ENCODE measurements at places on chromosomes 6 and 20.

- no peak for DNase-seq
These were observed 10.2 kb downstream of the COL10A1 start for GRCh38 chr6:116115781-116116180.

- no peak for DNase-seq
These were observed 14.9 kb downstream of the THBS2 start for GRCh38 chr6:169238766-169239165.

DNA sequence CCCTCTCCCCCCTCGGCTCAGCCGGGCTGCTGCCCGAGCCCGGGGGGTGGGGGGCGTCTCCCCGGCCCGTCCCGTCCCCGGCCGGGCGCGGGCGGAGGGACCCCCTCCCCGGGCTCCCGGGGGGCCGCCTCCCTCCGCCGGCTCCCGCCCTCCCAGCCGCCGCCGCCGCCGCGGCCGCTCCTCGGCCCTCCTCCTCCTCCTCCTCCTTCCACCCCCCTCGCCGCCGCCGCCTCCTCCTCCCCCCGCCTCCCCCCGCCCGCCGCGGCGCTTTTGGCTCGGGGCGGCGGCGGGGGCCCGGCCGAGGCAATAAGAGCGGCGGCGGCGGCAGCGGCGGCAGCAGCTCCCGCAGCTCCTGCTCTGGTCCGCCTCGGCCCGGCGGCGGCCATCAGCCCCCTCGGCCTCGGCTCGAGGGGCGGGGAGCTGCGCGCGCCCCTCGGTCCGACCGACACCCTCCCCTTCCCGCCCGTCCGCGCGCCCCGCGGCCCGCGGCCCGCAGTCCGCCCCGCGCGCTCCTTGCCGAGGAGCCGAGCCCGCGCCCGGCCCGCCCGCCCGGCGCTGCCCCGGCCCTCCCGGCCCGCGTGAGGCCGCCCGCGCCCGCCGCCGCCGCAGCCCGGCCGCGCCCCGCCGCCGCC lies 38.7 kb downstream of the GNAS start:
- DNase-seq, result peak; percentile 47

- DNase-seq, result no peak
These were observed 718.5 kb downstream of the RFPL4B start for GRCh38 chr6:113065611-113066010.

DNA sequence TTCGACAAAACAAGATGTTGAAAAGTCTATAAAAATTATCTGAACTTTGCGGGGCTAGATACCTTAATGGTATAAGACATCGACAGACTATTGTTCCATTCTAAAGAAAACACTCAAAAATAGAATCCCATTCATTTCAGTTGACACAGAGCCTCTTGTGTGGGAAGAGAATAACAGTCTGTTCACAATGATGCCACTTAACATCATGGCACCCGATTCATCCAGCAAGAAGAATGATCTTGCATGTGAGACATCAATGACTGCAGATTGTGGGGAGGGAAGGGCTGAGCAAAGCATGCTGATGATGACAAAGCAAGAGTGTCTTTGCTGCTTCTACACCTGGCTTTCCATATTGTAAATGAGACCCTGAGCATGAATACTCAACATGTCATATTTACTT lies 49.7 kb upstream of the ARMH2 start:
- no peak for DNase-seq

DNA sequence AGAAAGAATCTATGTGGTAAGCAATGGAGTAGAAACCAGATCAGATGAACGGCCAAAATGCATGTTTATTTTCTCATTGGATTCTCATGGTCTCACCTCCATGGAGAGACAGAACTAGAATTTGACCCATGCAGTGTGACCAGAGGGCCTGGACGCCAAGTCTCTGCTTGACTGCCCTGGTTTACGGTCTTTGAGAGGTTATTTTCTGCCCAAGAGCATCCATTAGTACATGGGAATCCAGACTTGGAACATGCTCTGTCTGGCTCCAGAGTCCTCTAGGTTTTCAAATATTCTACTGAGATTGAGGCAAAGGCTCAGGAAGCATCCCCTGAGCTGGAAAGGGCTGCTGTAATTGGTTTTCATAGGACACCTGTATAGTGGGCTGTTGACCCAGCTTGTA lies 45.5 kb upstream of the UST start:
- no peak for DNase-seq

DNA sequence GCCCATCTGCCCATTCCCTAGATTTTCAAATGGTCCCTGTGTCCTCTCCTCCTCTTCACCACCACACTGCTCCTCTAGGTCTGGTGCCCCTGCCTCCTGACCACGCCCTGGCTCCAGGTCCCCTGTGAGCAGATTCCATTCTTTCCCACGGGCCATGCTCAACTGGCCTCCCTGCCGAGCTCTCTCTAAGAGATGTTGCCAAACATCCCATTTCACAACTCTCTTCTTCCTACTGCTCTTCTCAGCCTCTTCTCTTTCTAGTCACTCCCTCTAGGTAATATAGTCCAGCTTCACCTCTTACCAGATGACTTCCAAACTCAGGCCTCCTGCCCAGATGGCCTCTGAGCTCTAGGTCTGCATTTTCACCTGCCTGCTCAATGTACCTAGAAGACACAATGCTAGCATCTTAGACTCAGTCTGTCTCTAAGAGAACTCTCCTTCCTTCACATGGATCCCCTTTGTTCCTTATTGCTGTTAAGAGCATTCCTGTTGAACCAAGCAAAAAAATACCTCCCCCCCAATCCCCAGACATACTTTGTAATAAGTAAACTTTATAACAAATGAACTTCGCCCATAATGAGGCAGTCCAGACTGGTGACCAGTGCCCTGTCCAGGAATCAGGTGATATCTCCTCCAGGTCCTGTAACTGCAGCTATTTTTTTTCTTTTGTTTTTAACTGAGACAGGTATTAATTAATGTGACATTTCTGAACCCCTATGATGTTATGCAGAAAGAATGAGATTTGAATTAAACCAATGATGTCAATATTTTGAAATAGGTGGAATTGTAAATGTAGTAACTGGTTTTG lies 79.0 kb downstream of the LYRM4 start:
- no peak for DNase-seq

DNA sequence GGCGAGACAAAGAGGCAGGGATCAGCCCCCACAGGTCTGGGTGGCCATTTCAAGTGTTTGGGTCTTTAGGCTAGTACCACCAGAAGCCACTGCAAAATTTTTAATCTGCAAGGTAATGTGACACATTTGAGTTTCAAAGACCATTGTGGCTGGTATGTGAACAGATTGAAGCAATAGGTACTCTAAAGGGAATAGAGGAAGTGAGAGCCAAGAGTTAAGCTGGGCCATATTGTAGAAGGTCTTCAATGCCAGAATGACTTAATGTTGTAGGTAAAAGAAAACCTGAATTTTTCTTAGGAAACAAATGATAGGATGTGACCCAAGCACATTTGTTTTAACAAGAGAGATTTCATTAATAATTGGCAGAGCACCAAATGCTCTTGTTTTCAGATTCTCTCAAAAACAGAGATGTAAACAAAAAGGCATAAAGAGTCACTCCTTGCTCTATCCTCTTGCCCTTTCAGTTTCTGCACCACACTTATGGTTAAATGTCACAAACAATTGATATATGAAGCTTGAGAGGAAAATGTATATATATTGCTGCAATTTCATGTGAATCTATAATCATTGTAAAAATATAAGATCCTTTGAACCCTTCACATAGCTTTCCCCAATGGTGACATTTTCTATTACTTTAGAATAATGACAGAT lies 307.1 kb upstream of the PLN start:
- DNase-seq, result no peak

DNA sequence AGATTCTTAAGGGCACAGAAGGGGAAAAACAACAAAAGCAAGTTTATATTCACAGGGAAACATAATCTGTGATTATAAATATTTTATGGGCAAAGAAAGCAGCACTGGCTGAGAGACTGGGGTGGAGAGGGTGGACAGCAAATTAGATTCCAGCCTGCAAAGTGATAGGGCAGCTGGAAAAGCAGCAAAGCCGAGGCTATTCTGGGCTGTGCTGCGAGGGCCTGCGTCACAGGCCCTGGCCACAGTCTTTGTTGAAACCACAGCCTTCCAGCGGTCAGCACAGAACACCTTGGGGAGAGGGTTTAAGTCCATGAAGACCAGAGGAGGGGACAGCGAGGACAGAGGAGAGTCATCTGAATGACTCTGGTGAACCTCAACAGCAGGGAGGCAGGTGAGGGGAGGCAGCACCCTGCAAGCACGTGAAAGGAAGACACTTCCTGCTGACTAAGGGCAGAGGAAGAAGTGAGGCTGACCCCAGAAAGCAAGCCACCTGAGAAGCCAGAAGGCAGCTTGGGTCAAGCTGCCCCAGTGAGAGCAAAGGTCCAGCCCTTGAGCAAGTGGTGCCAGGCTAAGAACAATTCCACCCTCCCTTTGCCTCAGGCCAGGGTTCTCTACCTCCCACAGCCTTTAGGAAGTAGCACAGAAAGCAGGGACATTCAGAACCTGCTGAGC lies 17.1 kb downstream of the MRPL14 start:
- no peak for DNase-seq

GRCh38 chr6:4164117-4164442 lies 28.7 kb upstream of the ECI2 start:
- no peak for DNase-seq

- no peak for DNase-seq
These were observed 105.8 kb downstream of the SCML4 start for GRCh38 chr6:107718341-107718740.

GRCh38 chr6:17096652-17097051 lies 5.2 kb upstream of the STMND1 start:
- no peak for DNase-seq

GRCh38 chr6:146240322-146240721 lies 211.5 kb downstream of the GRM1 start:
- no peak for DNase-seq

DNA sequence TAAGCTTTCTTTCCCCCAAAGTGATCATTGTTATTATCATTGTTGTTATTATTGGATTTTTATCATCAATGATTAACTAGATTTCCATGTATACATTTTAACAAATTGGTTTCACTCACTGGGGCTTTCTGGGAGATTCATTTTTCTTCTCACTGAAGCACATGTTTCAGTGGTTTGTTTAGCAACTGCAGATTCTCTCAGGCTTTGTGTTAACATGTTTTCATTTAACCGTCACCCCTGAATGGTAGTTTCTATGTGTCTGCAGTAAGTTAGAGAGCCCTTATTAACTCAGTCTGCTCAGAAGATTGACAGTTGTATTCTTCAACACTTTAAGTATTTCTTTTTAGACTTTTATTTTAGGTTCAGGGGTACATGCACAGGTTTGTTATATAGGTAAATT lies 12.4 kb downstream of the ZKSCAN4 start:
- DNase-seq, result no peak

GRCh38 chr6:69953491-69953890 lies 87.1 kb downstream of the COL19A1 start:
- DNase-seq, result no peak

DNA sequence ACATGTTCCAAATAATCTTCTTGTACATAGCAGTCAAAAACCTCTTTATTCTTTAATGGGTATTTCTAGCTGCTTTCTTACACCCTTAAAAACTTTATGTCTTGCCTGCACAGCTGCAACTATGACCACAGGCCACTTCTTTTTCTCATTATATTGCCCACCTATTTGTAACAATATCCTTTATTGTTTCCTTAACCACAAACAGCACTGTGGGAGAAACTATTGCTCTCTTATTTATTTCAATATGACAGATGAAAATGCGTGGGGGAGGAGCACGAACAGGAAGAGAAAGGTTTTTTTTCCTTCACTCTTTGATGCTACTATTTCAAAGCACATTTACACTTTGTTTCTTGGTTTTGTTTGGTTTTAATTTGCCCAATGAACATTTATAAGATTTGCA lies 253.5 kb downstream of the GJA1 start:
- DNase-seq, result no peak

GRCh38 chr6:56359201-56359899 lies 112.0 kb upstream of the COL21A1 start:
- peak; percentile 74 for DNase-seq

DNA sequence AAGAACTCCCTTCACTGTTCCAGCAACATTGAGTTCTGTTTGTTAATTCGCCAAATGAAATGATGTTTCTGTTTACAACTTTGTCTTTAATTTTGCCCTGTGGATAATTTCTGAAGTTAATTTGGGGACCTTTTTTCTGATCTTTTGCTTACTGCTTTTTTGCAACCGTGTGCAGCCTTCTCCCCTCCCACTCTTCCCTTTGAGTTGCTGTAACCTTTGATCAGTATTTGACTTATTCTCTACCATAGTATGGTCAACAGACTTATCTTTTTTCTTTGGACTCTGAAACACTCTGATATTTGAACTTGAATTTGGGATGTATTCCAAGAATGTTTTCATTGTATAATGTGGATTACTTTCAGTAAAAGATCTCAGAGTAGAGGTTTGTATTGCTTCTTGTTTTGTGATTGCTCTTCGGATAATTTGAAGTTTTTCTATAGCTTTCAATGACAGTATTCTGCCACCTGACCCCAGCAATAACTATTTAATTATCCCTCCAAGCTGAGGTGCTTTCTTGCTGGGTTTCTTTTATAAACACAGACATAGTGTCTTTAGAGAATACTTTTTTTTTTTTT lies 46.2 kb downstream of the LRRN4 start:
- no peak for DNase-seq

DNA sequence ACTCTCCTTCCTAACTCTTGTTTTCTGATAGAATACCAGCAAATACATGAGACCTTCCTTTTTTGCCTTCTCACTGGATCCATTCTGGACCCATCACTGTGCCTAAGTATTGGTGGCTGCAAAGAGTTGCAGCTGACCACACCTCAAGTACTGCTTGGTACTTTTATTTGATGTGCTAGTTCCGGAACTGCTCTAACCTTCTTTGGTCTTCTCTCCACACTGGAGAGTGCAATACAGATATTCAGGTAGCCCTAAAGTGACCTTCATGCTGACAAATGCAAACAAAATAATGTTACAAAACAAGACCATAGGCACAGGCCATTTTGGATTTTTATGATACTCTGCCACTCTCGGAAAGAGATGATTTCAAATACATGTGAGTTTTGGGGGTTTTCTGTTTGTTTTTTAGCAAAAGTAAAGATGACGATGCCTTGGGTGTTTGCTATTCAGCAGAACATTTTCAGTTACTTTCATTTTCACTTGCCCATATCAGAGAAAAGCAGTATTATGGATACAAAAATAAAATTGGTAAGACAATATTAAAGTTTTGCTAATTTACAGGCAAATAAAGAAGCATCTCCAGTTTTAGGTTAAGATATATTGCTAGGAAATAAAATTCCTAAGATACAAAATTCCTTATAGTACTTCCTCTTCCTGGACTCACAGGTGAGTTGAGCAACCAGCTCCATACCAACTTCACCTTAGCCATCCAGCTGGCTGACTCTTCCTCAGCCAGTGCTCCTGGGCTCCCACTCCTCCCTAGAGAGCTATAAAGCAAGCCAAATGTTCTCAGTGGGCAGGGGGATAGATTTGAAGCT lies 42.0 kb downstream of the PTPRK start:
- no peak for DNase-seq

DNA sequence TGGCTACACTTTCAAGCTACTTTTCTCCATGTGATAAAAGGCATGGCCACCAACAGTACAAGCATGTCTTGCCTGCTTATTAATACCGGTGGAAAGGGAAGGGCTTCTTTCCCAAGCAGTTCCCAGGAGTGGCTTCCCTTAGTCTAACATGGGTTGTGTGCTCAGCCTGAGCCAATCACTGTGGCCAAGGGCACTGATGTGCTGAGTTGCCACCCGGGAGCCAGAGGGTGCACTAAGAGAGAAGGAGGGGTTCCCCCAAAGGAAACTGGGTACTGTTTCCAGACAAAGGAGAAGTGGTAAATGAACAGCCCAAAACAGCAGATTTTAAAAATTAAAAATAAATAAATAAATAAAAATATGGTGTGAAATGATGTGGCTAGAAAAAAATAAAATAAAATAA lies 68.5 kb downstream of the BANF2 start:
- DNase-seq, result no peak
